ENCODE measurements at places on chromosomes 7 and 10.

- no peak for DNase-seq
These were observed 171.1 kb downstream of the GLI3 start for GRCh38 chr7:42065942-42066341.

DNA sequence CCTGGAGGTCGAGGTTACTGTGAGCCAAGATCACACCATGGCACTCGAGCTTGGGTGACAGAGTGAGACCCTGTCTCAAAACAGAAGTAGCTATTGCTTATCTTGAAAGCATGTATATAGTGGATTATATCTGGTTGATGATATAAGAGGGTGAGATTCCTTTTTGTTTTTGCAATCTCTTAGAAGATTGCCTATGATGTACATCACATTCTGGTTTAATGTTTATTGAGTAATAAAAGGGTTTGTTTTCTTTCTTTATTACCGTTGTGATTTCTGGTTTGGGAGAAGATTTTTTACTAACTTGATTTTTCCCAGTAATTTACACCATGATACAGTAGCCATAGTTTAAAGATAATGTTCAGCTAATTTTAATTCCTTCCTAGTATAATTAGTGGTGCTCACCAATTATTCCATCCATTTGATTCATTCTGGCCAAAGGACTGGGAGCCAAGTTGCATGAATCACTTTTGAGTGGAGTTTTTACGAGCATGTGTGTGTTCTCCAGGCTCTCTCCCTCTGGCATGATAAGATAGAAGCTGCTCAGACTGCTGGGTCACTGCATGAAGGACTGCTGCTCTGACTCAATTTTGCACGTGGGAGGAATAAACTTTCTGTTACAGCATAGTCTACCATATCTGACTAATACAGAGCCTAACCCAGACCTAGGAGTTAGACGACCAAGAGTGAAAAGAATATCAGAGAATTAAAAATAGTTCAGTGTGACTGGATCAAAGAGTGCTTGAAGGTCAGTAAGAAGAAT lies 13.5 kb upstream of the TSPAN13 start:
- DNase-seq: no peak

DNA sequence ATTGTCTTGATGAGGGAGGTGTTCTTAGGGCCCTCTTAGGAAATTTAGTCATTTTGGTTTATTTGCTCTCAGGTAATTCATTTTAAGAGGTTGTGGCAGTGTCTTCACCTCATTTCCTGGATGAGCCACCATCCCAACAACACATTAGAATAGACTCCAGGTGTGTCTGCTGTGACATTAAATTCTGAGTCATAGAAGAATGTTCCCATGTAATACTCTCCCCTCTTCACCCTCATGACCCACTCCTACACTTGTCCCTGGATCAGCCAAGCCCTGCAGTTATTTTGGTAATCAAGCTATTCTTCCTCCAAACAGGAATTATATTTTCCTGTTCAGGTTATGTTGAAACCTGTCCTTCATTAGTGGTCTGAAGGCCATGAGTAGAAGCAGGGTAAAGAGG lies 944.1 kb downstream of the SORCS3 start:
- no peak for DNase-seq

DNA sequence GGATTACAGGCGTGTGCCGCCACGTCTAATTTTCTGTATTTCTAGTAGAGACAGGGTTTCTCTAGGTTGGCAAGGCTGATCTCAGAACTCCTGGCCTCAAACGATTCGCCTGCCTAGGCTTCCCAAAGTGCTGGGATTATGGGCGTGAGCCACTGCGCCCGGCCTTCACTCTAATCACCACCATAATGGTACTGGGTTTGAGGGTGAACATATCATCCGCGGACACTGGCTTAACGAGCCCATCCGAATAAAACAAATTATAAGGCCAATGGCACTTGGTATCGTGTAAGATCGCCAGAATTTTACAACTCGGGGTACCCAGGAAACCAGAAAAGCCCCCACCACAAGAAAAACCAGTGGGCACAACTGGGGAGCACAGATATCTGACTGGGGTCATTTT lies 580 bp downstream of the FAM200A start:
- no peak for DNase-seq

DNA sequence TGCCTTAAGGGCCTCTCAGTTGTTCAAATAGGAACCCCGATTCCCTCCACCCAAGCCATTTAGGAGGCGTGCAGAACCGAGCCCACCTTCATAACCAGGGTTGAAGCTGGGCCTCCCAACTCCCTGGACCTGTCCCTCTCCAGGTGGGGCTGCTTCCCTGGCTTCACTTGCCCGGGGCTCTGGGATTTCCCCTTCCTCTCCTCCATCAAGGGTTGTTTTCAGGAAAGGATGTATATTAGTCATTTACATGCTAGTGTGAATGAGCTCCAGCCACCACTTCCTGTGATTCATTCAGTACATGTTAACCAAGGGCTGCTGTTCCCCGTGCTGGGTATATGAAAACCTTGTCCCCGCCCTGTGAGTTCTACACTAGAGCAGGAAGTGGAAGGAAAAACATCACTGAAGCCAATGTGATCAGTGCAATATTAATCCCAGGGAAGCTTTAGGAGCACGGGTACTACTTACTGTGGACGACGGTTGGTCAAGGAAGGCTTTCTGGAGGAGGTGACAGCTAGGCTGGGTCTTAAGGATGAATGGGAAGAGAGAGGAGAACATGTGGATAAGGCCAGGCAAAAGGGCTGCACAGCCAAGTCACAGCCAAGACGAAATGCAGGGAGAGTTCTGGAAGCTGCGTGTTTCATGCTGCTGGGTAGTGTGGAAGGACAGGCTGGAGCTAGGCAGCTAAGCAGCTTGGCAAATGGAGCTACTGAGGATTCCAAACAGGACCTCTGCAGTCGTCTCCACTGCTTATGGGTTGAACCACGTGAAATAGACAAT lies 150.1 kb upstream of the SHH start:
- DNase-seq: no peak

All from NCI-H187 treated with DMSO at 0.1 percent for 48 hours (cell line).